ENCODE measurements at places on chromosomes 16 and 17. TPM values are rescaled to one million over a fixed set of nuclear protein-coding genes. Genes with fewer than 3 reads are reported as not detected.

DNA sequence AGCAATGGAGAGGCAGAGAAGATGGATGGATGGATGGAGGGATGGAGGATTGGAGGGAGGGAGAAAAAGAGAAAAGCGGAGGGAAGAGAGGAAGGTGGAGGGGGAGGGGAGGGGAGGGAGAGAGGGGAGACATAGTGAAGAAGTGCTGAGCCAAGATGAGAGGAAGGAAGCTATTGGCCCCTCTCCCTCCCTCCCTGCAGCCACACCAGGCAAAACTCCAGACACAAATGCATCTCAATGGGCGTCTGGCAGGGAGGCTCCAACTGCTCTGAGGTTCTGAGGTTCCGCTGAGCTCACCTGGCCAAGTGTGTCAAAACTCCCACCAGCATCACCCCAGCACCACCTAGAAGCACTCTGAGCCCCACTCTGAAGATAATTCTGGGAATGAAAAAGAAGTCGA, 26.9 kb upstream of the PHB1 start:
- H3K36me3 ChIP-seq, result no peaks in the 10 kb centered on the region
- no peak overlapping the region for H3K4me3 ChIP-seq
- no peak for DNase-seq
- H3K27me3 ChIP-seq, result peaks cover 28% of the 10 kb centered on the region
- H3K27ac ChIP-seq, result no peak overlapping the region

DNA sequence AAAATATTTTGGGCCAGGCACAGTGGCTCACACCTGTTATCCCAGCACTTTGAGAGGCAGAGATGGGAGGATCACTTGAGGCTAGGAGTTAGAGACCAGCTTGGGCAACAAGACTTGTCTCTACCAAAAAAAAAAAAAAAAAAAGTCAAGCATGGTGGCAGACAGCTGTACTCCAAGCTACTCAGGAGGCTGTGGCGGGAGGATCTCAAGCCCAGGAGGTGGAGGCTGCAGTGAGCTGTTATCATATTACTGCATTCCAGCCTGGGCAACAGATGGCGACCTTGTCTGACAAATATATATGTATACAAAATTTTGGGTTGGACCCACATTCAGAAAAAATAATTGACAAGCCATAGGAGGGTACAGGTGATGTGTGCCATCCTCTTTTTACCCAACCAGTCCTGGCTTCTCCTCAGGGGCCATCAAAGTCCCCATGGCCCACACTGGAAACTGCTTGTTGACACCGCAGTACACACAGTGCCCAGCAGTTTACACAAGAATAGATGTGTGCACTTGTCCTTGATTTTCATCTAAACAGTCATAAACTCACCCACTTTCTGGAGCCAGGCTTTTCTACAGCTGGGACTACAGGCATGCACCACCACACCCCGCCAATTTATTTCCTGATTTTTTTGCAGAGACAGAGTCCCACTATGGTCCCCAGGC, 1.7 kb downstream of the CES2 start:
- H3K27ac ChIP-seq, result peak overlapping the region; percentile 21
- no peaks in the 10 kb centered on the region for H3K27me3 ChIP-seq
- H3K4me1 ChIP-seq, result peaks cover 42% of the 10 kb centered on the region

GRCh38 chr17:2453325-2453724, 52.5 kb upstream of the MNT start:
- H3K27ac ChIP-seq, result peak overlapping the region; percentile 12
- no peak for DNase-seq
- no peaks in the 10 kb centered on the region for H3K27me3 ChIP-seq
- H3K4me3 ChIP-seq, result no peak overlapping the region
- H3K4me1 ChIP-seq, result no peaks in the 10 kb centered on the region

DNA sequence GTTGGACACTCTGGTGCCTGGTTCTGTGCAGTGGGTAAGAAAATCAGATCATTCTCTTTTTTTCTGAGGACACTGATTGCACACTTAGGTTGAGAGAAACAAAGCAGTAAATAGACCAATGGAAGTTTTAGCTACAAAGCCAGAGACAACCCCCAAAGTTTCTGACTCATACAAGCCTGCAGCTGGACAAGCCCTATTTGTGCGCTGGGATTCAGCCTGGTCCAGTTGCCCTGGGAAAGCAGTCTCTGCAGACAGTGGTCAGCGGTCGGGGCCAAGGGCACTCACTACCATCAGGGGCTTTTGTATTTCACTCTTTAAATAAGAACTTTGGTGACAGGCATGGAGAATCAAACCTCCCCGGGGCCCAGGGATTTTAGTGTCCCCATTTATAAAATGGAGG, 6.0 kb upstream of the RHBDL3 start:
- H3K27ac ChIP-seq, result no peak overlapping the region
- H3K27me3 ChIP-seq, result peaks cover 66% of the 10 kb centered on the region
- DNase-seq, result no peak
- H3K4me1 ChIP-seq, result peaks cover 1% of the 10 kb centered on the region
- H3K36me3 ChIP-seq, result no peaks in the 10 kb centered on the region
- no peak overlapping the region for H3K4me3 ChIP-seq

GRCh38 chr16:74740795-74741304, 33.8 kb downstream of the FA2H start:
- no peaks in the 10 kb centered on the region for H3K27me3 ChIP-seq
- no peak overlapping the region for H3K4me3 ChIP-seq
- no peaks in the 10 kb centered on the region for H3K36me3 ChIP-seq
- no peaks in the 10 kb centered on the region for H3K4me1 ChIP-seq
- DNase-seq, result no peak

- no peak for DNase-seq
- no peak overlapping the region for H3K4me3 ChIP-seq
Observed at GRCh38 chr17:67211742-67212141, 33.3 kb downstream of the HELZ start.

- no peaks in the 10 kb centered on the region for H3K4me1 ChIP-seq
- no peak overlapping the region for H3K4me3 ChIP-seq
- H3K36me3 ChIP-seq, result no peaks in the 10 kb centered on the region
- no peak for DNase-seq
- no peak overlapping the region for H3K27ac ChIP-seq
- peaks cover 2% of the 10 kb centered on the region for H3K27me3 ChIP-seq
Observed at GRCh38 chr16:4160658-4161430, 44.6 kb upstream of the ADCY9 start.

GRCh38 chr17:63282455-63282854, 163.7 kb downstream of the CYB561 start:
- peaks cover 9% of the 10 kb centered on the region for H3K4me1 ChIP-seq
- no peak overlapping the region for H3K4me3 ChIP-seq
- H3K36me3 ChIP-seq, result no peaks in the 10 kb centered on the region
- no peak for DNase-seq

DNA sequence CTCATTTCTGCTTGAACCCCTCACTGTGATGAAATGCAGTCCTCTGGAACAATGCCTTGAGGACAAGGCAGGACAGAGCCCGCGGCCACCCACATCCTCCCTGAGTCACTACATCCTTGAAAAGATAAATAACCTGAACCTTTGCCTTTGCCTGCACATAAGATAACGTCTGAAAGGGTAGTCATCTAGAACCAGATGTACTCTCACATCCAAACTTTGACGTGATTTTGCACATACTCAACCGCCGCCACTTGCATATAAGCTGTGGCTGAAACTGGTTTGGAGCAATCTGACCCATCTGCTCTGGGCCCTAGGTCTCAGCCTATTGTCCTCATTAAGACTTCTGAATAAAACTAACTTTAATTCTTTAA, 252.1 kb downstream of the PHKB start:
- H3K4me1 ChIP-seq, result peaks cover 30% of the 10 kb centered on the region
- no peak overlapping the region for H3K4me3 ChIP-seq
- no peaks in the 10 kb centered on the region for H3K36me3 ChIP-seq
- DNase-seq, result peak; percentile 37

GRCh38 chr17:72407931-72408330, 287.1 kb downstream of the SOX9 start:
- no peak for DNase-seq
- no peak overlapping the region for H3K4me3 ChIP-seq
- no peaks in the 10 kb centered on the region for H3K27me3 ChIP-seq

GRCh38 chr17:27743281-27743885, 56.9 kb downstream of the NOS2 start:
- H3K36me3 ChIP-seq, result no peaks in the 10 kb centered on the region
- H3K27ac ChIP-seq, result no peak overlapping the region
- no peaks in the 10 kb centered on the region for H3K4me1 ChIP-seq

DNA sequence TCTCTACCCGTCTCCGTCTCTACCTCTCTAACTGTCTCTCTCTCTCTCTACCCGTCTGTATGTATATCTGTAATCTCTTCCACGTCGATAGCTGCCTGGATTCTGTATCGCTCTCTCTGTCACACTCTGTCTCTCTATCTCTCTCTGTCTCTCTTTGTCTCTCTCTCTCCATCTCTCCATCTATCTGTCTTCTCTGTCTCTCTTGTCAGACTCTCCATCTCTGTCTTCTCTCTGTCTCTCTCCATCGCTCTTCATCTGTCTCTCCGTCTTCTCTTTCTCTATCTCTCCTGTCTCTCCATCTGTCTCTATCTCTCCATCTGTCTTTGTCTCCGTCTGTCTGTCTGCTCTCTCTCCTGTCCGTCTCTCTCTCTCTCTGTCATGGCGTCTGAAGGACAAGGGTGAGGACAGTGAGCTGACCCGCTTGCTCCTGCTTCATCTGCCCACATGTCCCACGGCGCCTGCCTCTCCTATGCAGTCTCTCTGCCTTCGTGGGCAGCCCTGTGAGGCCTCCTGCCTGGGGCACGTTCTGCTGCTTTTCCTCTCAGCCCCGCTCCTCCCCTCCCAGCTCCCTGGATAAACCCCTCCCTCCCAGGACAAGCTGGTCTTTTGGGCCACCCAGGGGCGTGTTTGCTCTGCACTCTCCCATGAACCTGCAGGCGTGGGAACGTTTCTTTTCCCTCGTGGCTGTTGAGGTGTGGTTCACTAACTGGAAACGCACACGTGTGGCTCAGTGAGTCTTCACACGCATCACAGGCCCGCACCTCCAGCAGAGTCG, 18.9 kb downstream of the ACSF3 start:
- no peaks in the 10 kb centered on the region for H3K27me3 ChIP-seq
- H3K4me1 ChIP-seq, result peaks cover 32% of the 10 kb centered on the region
- no peak overlapping the region for H3K27ac ChIP-seq
- no peak for DNase-seq
- peaks cover 47% of the 10 kb centered on the region for H3K36me3 ChIP-seq
- no peak overlapping the region for H3K4me3 ChIP-seq

GRCh38 chr17:74024871-74025531, 178.5 kb upstream of the RPL38 start:
- no peak overlapping the region for H3K27ac ChIP-seq
- H3K36me3 ChIP-seq, result no peaks in the 10 kb centered on the region
- H3K4me3 ChIP-seq, result no peak overlapping the region

GRCh38 chr16:24624102-24624501, 84.7 kb downstream of the RBBP6 start:
- H3K4me3 ChIP-seq, result no peak overlapping the region
- H3K36me3 ChIP-seq, result no peaks in the 10 kb centered on the region
- no peaks in the 10 kb centered on the region for H3K4me1 ChIP-seq

DNA sequence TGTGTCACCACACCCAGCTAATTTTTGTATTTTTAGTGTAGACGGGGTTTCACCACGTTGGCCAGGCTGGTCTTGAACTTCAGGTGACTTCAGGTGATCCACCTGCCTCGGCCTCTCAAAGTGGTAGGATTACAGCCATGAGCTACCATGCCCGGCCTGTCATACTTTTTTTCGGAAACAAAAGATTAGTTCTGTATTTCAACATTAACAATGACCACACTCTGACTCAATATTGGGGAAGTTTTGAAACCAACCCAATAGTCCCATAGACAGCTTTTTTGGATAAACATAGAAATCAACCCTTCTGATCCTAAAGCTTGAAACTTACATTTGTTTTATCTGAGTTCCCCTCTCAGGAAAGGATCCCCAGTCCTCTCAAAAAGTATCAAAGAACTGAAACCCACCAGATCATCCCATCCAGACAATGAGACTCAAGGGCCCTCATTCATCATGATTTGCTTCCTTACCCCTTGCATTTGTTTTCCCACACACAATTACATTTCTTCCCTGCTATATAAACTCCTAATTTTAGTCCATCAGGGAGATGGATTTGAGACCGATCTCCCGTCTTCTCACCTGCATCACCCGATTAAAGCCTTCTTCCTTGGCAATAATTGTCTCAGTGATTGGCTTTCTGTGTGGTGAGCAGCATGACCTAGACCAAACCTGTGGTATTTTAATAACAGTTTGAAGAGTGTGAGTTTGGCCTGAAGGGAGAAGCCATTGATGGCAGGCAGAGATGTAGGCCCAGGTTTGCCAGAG, 7.2 kb upstream of the AGRP start:
- no peaks in the 10 kb centered on the region for H3K27me3 ChIP-seq
- DNase-seq, result no peak
- H3K4me3 ChIP-seq, result no peak overlapping the region
- no peak overlapping the region for H3K27ac ChIP-seq
- peaks cover 2% of the 10 kb centered on the region for H3K4me1 ChIP-seq

DNA sequence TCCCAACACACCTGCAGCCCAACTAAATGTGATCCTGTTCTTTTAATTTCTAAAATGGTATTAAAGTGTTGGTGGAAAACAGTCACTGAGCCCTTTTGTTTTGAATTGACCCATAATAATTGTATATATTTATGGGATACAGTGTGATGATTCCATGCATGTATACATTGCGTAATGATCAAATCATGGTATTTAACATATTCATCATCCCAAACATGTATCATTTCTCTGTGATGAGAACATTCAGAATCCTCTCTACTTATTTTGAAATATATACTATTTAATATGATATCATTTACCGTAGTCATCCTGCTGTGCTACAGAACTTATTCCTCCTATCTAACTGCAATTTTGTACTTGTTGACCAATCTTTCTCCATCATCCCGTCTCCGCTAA, 14.0 kb upstream of the MYH10 start:
- H3K27ac ChIP-seq, result no peak overlapping the region
- H3K36me3 ChIP-seq, result no peaks in the 10 kb centered on the region
- peaks cover 19% of the 10 kb centered on the region for H3K27me3 ChIP-seq
- H3K4me3 ChIP-seq, result no peak overlapping the region

GRCh38 chr16:56350491-56351405, 74.6 kb downstream of the AMFR start:
- H3K36me3 ChIP-seq, result no peaks in the 10 kb centered on the region
- H3K4me1 ChIP-seq, result peaks cover 4% of the 10 kb centered on the region
- H3K4me3 ChIP-seq, result no peak overlapping the region
- DNase-seq, result no peak

DNA sequence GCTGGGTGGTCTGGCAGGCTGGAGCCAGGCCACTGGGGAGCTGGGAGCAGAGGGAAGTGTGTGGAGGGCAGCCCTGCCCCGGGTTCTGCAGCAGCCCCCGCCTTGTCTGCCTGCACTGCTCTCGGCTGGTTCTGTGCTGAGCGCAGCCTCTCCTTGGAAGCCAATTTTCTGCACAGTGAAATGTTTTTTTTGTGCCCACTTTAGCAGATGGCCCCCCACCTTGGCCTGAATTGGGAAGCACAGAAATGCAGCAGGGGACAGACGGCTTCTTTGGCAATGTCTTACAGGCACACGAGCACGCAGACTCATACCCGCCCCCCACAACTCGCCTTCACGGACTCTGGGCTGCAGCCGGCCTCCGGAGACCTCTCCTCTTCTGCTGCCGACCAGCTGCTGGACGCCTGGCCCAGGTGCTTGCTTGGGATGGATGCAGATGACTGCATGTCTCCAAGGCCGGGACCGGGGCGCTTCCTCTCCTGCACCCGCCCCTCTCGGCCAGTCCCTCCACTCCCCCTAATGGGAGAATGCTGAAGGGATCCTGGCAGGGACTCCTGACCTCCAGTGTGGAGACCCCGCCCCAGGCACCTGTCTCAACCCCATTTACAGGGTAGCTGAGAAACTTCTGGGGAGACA, 14.8 kb downstream of the NPTX1 start:
- H3K4me1 ChIP-seq, result peaks cover 11% of the 10 kb centered on the region
- DNase-seq, result no peak
- H3K27ac ChIP-seq, result no peak overlapping the region
- peaks cover 30% of the 10 kb centered on the region for H3K27me3 ChIP-seq
- H3K36me3 ChIP-seq, result no peaks in the 10 kb centered on the region

The GRIN2C gene
- 0.14 TPM for total RNA-seq

The PPP1R1B gene
- total RNA-seq, result not detected

The ORC6 gene
- total RNA-seq, result 56.8 TPM

The BAHCC1 gene
- 0.91 TPM for total RNA-seq

The TNK1 gene
- 4.0 TPM for total RNA-seq

The CNTROB gene
- total RNA-seq, result 60.0 TPM

The MYL4 gene
- not detected for total RNA-seq
